ENCODE measurements at places on chromosomes 6 and 20. TPM values are rescaled to one million over a fixed set of nuclear protein-coding genes. Genes with fewer than 3 reads are reported as not detected.

HLA-G gene
- not detected for total RNA-seq

AIG1 gene
- total RNA-seq, result 18.9 TPM

RBM24 gene
- 4.4 TPM for total RNA-seq

THBS2 gene
- total RNA-seq, result 0.67 TPM

TRIM40 gene
- total RNA-seq, result not detected

SLC22A16 gene
- total RNA-seq, result not detected

WFDC11 gene
- not detected for total RNA-seq

NRN1 gene
- 42.9 TPM for total RNA-seq

C6orf15 gene
- not detected for total RNA-seq

ZNF311 gene
- 0.27 TPM for total RNA-seq

TCF15 gene
- 8.6 TPM for total RNA-seq

JAG1 gene
- total RNA-seq, result 96.5 TPM

NR2E1 gene
- not detected for total RNA-seq

CST5 gene
- not detected for total RNA-seq

EFCAB8 gene
- not detected for total RNA-seq

SPATS1 gene
- total RNA-seq, result not detected

SRSF6 gene
- 49.4 TPM for total RNA-seq

PSORS1C1 gene
- total RNA-seq, result 2.1 TPM

ZSCAN31 gene
- 9.3 TPM for total RNA-seq

AGPAT1 gene
- total RNA-seq, result 29.4 TPM

FIG4 gene
- 14.9 TPM for total RNA-seq

ANKRD66 gene
- total RNA-seq, result not detected

ECHDC1 gene
- 51.6 TPM for total RNA-seq

SRF gene
- total RNA-seq, result 26.9 TPM

CYP39A1 gene
- 0.20 TPM for total RNA-seq

BPI gene
- not detected for total RNA-seq

SSR1 gene
- 111 TPM for total RNA-seq

AKAP12 gene
- 383 TPM for total RNA-seq

RIPPLY2 gene
- total RNA-seq, result not detected

FRS3 gene
- total RNA-seq, result 1.5 TPM

All from mammary microvascular endothelial cell (primary cell).